ENCODE measurements at places on chromosomes 2 and 18.

DNA sequence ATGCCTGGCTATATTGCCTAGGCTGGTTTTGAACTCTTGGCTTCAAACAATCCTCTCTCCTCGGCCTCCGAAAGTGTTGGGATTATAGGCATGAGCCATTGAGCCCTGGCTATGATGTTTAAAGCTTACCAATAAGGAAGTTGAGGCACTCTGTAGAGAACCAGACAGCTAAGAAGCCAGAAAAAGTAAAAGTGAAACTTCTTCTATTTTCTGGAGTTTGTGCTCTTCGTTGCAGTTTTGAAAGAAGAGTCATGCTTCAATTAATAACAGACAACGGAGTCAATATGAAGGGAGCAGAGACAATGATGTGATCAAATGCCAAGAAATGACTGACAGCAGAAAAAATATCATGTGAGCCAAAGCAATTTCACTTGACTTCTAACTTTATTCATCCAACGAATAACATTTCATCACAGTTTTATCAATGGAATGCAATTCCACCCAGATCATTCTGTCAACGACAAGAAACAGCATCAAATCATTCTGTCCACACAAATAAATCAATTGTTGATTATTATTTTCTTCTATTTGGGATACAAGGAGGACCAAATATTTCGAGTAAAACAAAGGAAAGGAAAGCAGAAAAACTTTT, 175.5 kb upstream of the CELF4 start:
- H3K4me1 ChIP-seq, result no peaks in the 10 kb centered on the region
- no peaks in the 10 kb centered on the region for H3K36me3 ChIP-seq
- no peak overlapping the region for H3K4me3 ChIP-seq
- no peak for DNase-seq

DNA sequence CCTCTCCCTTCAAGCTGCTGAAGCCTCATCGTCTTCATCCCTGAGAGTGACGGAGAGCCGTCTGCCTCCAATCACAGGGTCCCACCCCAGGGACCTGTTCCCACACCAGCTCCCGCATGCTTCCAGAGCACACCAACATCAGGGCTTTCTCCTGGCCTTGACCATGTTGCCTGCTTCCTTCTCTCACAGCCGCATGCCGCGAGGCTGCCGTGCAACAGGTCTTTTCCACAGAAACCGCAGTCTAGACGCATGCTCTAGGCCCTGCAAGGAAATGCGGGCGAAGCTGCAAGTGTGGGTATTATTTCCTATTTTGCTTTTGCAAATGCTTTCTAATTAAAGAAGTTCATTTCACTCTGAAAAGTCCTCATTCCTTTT, 277.8 kb downstream of the EIPR1 start:
- no peaks in the 10 kb centered on the region for H3K27me3 ChIP-seq
- DNase-seq, result no peak
- H3K36me3 ChIP-seq, result no peaks in the 10 kb centered on the region
- no peak overlapping the region for H3K27ac ChIP-seq
- no peaks in the 10 kb centered on the region for H3K4me1 ChIP-seq

DNA sequence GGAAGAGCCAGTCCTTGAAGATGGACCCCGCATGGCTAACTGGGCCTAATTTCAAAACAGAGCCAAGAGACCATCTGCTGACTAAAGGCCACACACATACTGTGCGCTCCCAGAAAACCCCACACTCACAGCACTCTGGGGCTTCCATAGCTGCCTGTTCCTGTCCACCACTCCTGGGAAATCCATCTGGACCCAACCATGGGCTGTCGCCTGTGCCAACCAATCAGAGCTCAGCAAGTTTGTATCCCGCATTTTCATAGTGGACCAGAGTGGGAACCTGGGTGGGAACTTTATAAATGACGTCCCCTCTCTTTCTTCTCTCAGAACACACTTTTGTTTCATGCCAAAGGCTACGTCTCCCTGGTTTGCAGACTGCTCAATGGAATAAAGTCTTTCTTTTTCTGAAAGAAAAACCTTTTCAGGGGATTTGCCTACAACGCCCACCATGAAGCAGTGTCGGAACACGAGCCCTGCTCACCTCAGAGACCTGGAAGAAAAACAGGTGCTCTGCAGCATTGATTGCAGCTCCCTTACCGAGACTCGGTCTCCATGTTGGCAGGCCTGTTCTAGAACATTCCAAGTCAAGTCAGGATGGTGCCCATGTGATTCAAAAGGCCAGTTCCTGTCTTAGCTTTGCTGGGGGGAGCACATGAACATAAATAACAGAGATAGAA, 137.2 kb upstream of the GPC1 start:
- H3K4me1 ChIP-seq, result no peaks in the 10 kb centered on the region
- no peak overlapping the region for H3K4me3 ChIP-seq
- no peaks in the 10 kb centered on the region for H3K27me3 ChIP-seq
- no peaks in the 10 kb centered on the region for H3K36me3 ChIP-seq

DNA sequence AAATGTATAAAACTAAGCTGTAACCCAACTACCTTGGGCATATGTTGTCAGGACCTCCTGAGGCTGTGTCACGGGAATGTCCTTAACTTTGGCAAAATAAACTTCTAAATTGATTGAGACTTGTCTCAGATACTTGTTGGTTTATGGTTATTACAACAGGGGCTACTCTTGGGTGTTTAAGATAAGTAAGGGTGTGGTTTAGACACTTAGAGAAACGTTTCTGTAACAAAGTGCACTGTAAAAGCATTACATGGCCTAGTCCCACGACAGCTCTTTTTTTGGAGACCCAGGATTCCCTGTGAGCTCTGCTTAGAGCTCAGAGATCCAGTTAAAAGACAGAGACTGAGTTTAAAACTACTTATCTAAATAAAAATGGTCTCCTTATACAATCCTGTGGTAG, 32.3 kb upstream of the LIPG start:
- no peaks in the 10 kb centered on the region for H3K27me3 ChIP-seq
- H3K4me1 ChIP-seq, result no peaks in the 10 kb centered on the region
- no peak for DNase-seq
- H3K27ac ChIP-seq, result no peak overlapping the region

- DNase-seq, result no peak
- H3K27ac ChIP-seq, result no peak overlapping the region
- H3K27me3 ChIP-seq, result no peaks in the 10 kb centered on the region
These were observed 202.6 kb downstream of the HDAC4 start for GRCh38 chr2:239198221-239198620.

DNA sequence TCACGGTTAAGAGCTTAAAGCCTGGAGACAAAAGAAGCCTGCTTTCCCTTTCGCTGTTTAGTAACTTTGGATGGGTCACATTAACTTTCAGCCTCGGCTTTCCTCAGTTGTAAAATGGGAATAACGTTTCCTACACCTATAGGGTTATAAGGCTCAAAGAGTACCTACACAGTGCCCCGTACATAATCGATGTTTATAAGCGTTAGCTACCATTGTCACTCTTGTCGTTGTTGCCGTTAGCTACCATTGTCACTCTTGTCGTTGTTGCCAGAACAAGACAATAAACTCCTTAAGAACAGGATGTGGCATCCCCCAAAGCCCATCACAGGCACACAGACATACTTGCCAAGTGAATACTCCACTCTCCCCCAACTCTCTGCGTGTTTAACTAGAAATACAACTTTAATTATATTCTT, 901 bp upstream of the MFSD6 start:
- DNase-seq, result no peak
- H3K27me3 ChIP-seq, result peaks cover 3% of the 10 kb centered on the region
- no peaks in the 10 kb centered on the region for H3K4me1 ChIP-seq
- H3K36me3 ChIP-seq, result no peaks in the 10 kb centered on the region

- H3K27ac ChIP-seq, result no peak overlapping the region
- H3K36me3 ChIP-seq, result no peaks in the 10 kb centered on the region
- no peak for DNase-seq
- H3K4me3 ChIP-seq, result no peak overlapping the region
These were observed 10.2 kb downstream of the ADRA2B start for GRCh38 chr2:96105994-96106715.

DNA sequence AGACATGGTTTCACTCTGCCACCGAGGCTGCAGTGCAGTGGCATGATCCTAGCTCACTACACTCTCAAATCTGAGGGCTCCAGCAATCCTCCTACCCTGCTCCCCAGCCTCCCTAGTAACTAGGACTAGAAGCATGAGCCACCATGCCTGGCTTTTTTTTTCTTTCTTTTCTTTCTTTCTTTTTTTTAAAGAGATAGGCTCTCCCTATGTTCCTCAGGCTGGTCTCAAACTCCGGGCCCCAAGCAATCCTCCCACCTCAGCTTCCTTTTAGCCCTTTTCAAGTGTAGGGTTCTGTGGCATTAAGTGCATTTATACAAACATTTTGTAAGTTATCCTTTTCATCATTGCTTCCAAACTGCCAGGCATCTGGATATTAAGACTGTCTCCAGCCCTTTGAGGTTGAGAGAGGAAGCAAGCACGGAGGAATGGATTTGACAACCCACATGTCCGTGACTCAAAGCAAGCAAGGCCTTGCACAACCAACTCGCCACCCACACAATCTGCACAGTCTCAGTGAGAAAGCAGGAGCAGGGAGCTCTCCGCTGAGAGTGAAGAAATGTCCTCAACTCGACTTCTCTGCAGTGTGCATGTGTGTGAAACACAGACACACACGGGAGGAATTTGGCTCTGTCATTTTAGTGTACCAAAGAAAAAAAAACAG, 65.6 kb downstream of the ATP8B1 start:
- peaks cover 4% of the 10 kb centered on the region for H3K36me3 ChIP-seq
- no peak overlapping the region for H3K4me3 ChIP-seq
- H3K4me1 ChIP-seq, result peaks cover 5% of the 10 kb centered on the region
- H3K27me3 ChIP-seq, result no peaks in the 10 kb centered on the region
- peak overlapping the region; percentile 29 for H3K27ac ChIP-seq

DNA sequence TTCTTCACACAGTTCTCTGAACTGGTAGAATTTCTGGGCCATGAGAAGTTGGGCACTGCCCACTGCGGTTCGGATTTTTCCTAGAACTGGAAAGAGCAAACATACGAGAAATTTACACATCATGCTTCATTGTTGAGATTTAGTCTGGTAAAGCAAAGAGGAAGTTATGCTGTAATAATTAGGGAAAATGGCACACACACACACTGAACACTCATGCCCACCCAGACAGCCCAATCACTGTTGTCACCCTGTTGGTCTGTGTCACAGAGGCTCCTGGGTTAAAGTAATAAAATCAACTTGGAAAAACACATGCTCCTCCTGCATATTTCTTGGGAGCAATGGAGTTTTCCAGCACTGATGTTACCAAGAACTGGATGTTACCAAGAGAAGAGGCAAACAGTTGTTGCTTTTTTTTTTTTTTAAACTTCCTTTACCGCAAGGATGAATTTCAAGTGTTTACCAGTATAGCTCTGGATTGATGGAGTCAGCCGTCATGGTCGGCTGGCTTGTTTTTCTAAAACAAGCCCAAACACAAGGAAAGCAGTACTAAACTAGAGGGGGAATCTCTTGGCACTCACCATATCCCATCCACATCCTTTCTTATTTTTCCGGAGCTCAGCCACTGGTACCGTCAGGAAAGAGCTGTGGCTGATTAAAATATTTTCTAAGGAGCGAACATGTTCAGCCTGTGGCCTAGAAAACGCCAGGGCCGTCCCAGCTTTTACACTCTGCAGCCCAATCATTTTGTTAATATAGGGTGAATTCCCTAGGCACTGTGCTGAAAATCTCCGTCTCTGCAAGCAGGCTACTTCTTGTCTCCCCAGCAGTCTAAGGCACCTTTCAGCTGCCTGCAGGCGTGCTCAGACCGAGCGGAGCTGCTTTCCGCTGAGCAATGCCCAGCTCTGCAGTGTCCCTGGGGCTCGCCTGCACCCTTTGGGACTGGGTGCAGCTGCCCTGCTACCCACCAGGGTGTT, 58.9 kb downstream of the TGIF1 start:
- no peak overlapping the region for H3K27ac ChIP-seq
- peak; percentile 11 for DNase-seq
- no peaks in the 10 kb centered on the region for H3K27me3 ChIP-seq
- peaks cover 3% of the 10 kb centered on the region for H3K4me1 ChIP-seq
- H3K36me3 ChIP-seq, result no peaks in the 10 kb centered on the region

DNA sequence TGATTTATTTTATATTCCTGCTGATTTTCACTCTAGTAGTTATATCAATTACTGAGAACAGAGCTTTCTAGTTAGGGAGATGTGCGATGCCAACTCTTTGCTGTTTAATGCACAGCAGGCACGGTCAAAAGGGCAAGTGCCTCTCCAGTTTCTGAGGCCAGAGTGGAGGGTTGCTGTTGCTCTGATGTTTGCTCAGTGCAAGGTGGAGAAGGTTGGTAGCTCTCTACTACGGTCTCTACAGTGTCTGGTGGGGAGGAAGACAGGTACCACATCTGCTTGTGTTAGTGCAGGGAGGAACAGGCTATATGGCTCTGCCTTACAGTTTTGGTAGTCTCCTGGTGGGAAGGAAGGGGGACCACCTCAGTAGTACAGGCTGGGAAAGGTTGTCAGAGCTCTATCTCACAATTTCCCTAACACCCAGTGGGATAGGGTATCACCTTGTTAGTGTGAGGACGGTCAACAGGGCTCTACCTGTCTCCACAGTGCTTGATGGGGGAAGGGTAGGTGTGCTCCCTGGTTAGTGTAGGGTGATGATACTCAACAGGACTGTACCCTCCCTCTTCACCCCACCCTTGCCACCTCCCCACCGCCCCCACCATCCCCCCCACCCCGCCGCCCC, 85.9 kb downstream of the FANCL start:
- H3K36me3 ChIP-seq, result no peaks in the 10 kb centered on the region
- no peak overlapping the region for H3K27ac ChIP-seq
- no peaks in the 10 kb centered on the region for H3K4me1 ChIP-seq
- DNase-seq, result no peak

- no peak for DNase-seq
- no peak overlapping the region for H3K4me3 ChIP-seq
- H3K27me3 ChIP-seq, result no peaks in the 10 kb centered on the region
- no peaks in the 10 kb centered on the region for H3K4me1 ChIP-seq
- H3K36me3 ChIP-seq, result no peaks in the 10 kb centered on the region
These were observed 78.5 kb upstream of the GLS start for GRCh38 chr2:190802129-190802528.

- H3K36me3 ChIP-seq, result no peaks in the 10 kb centered on the region
- H3K27me3 ChIP-seq, result no peaks in the 10 kb centered on the region
- no peak overlapping the region for H3K27ac ChIP-seq
These were observed 112.3 kb upstream of the CHAC2 start for GRCh38 chr2:53655256-53655655.

Data from fibroblast of lung (primary cell).